ENCODE measurements at places on chromosomes 13 and 19.

GRCh38 chr19:18418029-18418482 is 1.1 kb upstream of the SSBP4 start:
- DNase-seq, result no peak

DNA sequence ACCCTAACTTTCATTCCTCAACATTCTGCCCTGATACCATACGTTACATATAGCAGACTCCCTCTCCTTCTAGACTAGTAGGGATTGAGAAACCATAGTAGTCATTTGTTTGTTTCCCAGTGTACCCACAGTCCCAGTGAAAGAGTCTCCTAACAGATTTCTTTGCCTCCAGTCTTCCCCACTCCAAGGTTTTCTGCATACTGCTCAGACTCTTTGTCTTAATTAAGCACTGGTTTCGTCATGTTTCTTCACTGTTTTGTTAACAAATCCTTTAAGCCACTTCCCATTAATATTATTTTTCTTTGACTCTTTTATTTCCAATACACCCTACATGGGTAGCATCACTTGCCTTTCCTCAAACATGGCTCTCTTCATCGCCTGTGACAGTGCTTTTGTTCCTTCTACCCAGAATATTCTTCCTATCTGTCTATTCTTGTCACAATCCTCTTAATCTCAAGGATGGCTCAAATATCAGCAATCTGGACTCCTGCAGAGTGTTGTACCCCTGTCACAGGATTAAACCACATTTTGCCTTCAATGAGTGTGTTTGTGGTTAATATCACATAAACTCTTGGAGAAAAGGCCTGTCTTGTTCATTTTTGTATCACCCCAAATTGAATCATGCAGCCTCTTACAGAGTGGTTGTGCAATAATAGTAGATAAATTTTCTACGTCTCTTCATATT is 92.7 kb upstream of the KLF12 start:
- no peak for DNase-seq

DNA sequence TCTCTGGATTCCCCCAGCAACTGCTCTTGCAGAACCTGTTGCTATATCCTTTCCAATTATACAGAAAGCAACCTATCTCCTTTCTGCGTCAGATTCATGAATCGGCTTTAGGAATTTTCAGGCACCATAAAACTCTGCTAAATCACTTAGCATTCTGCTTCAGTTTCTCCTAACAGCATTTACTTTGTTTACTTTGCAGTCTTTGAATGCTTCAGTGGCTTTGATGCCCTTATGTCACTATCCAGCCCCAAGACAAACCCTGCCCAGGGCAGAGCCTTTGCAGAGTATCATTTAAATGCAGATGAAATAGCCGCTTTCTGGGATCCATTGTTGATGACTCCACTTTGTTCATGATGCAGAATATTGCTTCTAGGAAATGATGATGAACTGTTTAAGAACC is 43.1 kb downstream of the SLITRK1 start:
- no peak for DNase-seq

- DNase-seq, result no peak
These were observed 11.7 kb downstream of the RANBP3 start for GRCh38 chr19:5966215-5966614.

GRCh38 chr13:48448285-48448958 is 35.5 kb upstream of the LPAR6 start:
- DNase-seq, result no peak

GRCh38 chr19:42153672-42154433 is 21.6 kb upstream of the POU2F2 start:
- DNase-seq, result no peak

GRCh38 chr19:46461537-46461936 is 9.8 kb downstream of the PNMA8A start:
- no peak for DNase-seq

DNA sequence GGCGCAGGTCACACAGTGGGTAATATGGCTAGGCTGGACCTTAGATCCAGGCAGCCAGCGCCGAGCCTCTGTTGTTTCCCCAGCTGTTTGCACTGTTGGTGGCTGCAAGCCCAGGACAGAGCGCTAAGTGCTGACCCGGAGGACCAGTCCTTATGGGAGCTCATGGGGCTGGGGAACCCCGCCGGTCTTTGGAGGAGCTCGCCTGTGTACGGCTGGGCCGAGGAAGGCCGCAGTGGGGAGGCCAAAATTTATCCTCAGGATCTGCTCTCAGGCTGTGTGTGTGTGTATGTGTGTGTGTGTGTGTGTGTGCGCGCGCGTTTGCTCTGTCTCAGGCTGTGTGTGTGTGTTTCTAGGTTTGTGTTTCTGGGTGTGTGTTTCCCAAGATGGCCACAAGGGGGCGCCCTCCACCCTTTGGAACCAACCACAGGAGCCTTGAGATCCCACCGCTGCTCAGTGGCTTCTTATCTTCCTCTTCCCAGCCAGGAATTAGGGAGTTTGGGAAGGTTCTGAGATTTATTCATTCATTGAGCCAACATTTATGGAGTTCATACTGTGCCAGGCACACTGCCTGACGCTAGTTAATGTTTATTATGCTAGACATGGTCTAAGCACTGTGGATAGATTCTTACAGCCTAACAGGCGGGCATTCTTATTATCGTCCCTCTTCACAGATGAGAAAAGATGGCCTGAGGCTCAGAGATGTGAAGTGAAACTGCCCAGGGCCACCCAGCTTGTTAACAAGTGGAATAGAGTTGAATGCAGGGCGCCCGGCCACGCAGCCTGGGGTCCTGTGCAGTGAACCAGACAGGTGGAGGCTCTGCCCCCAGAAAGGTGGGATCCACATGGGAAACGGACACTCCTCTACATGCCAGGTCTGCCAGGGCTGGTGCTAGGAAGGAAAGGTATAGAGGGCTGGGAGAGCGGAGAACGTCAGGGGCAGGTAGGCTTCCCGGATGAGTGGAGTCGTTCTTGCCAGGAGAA is 13.0 kb downstream of the PGLYRP1 start:
- peak; percentile 82 for DNase-seq

- DNase-seq, result no peak
These were observed 10.2 kb downstream of the HAS1 start for GRCh38 chr19:51713319-51714285.

- no peak for DNase-seq
These were observed 47.9 kb upstream of the C13orf42 start for GRCh38 chr13:51158880-51159518.

DNA sequence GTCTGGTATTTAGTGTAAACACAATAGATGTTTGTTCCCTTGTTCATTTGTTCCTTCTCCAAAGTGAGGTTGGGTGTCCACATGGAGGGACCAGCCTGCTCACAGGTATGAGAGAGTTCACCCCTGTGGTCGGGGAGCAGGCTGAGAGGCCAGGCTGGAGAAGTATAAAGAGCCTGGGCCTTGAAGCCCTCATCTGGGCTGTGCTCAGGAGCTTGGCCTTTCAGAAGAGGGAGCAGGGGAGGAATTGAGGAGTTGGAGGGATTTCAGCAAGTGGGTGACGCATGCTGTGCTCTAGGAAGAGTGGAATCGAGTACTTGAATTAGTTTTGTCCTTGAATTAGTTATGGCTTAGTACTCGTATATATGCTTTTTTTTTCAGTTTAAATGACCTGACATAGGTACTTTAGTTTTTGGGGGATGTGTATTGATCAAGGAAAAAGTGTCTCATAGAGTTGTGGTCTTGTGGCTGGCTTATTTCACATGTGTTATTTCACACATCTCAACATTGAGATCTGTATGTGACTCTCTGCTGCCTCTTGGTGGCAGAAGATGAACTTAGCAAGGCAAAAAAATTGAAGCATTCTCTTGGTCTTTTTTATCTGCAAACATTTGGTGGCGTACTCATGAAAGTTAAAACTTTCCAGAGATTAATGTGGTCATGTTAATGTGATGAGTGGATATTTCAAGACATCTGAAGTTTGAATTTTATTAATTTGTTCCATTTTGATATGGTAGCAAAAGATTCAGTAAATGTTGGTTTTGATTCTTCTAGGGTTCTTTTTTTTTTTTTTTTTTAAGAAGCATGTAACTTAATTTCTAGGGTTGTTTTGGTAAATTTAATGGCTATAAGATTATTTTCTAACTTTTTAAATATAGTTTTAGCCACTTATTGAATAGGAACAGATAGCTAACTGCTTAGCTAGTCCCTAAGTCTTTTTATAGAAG is 54.3 kb downstream of the SLAIN1 start:
- DNase-seq, result peak; percentile 74

DNA sequence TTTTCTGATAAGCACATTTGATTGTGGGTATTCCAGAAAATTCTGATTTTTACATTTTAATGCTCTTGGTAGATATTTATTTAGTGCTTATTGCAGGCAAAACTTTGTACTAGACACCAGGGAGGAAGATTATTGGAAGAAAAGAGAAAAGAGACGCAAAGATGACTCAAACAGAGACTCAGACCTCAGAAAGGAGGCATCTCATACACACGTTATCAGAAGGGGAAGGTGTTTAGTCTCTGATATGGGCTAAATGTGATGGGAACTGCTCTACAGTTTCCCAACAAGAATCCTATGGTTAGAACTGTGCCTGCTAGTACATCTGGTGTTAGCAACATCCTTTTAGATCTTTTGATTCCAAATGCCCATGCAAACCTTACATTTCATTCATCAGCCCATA is 245.6 kb downstream of the KLF5 start:
- DNase-seq, result no peak

GRCh38 chr19:588093-588740 is 1.5 kb upstream of the HCN2 start:
- DNase-seq, result peak; percentile 77

- DNase-seq, result peak; percentile 30
These were observed 31.5 kb downstream of the KLF5 start for GRCh38 chr13:73090116-73090822.

DNA sequence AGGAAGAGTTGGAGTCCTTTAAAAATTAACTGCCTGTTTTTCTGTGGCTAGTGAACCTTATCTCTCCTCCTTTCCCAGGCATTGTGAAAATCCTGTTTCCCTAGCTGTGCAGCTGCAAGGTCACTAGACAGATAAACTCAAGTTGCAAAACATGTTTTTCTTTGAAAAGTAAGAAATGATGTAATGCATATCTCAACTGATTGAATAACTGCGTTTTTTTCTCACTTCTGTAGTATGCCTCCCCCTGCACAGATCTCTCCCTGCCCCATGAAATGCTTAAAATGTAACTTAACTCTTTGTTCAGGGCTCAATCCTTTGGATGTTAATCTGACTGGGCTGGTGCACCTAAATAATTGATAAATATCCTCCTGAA is 27.7 kb upstream of the CYSLTR2 start:
- DNase-seq, result peak; percentile 77

DNA sequence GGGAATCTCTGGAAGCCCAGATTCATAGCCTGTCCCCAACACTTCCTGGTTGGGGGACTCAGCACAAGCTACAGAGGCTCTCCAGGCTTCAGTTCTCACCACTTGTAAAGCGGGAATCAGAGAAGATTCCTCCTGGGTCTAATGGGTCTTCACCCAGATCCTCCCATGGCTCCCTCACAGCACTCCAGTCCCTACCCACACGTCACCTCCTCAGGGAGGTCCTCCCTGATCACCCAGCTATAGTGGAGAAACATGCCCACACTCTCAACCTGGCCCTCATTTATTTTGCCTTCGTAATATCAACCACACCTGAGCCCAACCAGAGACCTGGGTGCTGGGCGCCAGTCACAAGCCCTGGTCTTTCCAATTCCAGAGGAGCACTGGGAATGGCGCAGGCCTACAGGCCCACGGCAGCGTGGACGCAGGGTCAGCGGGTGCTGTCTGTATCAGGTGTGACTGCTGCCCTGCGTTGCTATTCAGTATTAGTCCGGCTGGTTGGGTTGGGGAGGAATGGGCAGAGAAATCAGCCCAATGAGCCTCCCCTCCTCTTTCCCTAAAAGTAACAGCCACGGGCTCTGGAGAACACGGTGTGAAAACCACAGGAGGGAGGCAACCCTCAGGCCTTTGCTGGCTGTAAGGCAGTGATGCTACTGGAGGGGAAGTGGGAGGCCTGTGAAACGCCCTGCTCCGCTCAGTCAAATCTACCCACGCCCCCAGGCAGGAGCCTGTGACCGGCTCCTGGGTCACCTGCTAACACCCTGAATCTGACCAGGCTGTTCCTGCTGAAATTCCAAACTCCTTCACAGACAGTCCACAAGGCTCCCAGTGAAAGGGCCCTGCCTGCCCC is 5.2 kb downstream of the AKT2 start:
- peak; percentile 23 for DNase-seq

- peak; percentile 64 for DNase-seq
These were observed 94.9 kb upstream of the MCF2L start for GRCh38 chr13:112873851-112874750.

GRCh38 chr13:52348071-52348470 is 57.9 kb downstream of the THSD1 start:
- no peak for DNase-seq

GRCh38 chr13:42331009-42331408 is 59.1 kb downstream of the AKAP11 start:
- no peak for DNase-seq

GRCh38 chr13:66803808-66804456 is 426.2 kb downstream of the PCDH9 start:
- DNase-seq, result no peak

DNA sequence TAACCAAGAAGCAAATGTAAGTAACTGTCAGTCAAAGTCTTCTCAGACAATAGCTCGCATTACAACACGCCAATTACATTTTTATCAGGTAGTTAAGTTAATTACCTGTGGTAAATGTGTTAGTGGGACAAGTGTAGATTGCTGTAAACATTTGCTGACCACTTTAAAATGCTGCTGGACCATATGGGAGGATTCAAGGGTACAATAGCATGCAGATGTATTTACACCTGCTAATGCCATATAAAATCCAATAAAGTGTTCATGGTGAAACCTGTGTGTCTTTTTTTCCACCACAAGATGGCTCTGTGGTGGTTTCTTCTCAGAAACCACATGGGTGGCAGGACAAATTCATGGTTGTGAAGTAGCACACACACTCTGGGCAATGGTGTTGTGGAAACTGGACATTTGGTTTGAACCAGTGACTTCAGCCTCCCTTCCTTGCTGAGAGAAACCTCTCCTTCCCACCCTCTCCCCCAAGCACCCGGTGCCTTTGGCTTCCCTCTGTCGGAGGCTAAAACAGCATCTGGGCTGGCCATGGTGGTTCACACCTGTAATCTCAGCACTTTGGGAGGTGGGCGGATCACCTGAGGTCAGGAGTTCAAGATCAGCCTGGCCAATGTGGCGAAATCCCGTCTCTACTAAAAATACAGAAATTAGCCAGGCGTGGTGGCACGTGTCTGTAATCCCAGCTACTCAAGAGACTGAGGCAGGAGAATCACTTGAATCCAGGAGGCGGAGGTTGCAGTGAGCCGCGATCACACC is 18.1 kb upstream of the GTF3A start:
- DNase-seq, result peak; percentile 70

DNA sequence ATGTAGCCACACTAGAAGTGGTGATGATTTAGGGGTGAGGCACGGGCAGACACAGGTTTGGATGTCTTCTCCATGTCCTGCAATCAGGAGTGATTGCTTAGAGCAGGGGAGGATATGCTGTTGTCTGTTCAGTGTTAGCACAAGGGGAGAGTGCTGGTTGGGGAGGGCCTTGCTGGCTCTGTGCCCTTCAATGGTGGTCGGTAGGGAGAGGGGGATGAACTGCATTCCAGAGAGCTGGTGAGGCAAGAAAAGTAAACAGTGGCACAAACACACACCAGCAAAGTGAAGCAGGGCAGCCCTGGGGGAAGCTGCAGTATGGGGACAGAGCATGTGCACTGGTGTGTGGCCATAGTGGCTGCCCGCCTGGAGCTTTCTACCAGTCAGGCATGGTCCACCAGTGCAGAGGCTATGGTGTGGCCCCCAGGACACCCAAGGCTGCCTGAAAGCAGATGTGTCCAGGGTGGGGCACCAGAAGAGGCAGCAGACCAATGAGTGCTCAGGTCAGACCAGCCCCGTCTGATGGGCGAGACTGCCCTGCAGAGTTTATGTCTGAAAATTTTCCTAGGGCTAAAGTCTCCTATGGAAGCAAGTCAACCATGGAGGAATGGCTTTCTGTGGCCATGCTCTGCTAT is 1676.9 kb downstream of the PCDH9 start:
- no peak for DNase-seq

GRCh38 chr13:79320433-79320832 is 85.6 kb downstream of the RBM26 start:
- DNase-seq, result no peak

All from NB4 (cell line).